ENCODE measurements at places on chromosomes 2 and 18. TPM values are rescaled to one million over a fixed set of nuclear protein-coding genes. Genes with fewer than 3 reads are reported as not detected.

OR6B2 gene
- total RNA-seq = not detected

HIBCH gene
- total RNA-seq = 20.0 TPM

PRKAG3 gene
- total RNA-seq = not detected

- H3K27ac ChIP-seq = no peak overlapping the region
- H3K36me3 ChIP-seq = no peaks in the 10 kb centered on the region
- no peaks in the 10 kb centered on the region for H3K4me1 ChIP-seq
- H3K4me3 ChIP-seq = no peak overlapping the region
- H3K27me3 ChIP-seq = no peaks in the 10 kb centered on the region
- DNase-seq = no peak
Observed at GRCh38 chr2:26542676-26543505, 65.0 kb upstream of the OTOF start.

- no peaks in the 10 kb centered on the region for H3K27me3 ChIP-seq
- no peak for DNase-seq
- H3K4me1 ChIP-seq = peaks cover 11% of the 10 kb centered on the region
Observed at GRCh38 chr2:70975237-70975636, 3.2 kb upstream of the ANKRD53 start.

DNA sequence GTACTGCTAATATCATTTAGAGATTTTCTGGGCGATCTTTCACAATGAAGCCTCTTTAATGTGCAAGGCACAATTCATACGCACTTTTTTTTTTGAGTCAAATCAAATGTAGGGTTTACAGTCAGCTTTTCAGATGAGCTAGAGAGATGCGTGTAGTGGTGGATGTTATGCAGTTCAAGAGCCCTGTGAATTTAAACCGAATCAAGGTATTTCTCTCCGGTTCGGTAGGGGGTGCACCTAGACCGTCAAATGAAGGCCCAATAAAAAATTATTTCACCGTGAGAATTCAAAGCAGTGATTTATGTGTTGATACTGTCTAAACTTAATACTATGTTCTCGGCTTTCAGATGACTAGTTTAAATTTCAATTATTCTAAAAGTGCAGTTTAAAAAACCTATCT, 1.1 kb downstream of the PTH2R start:
- H3K4me1 ChIP-seq = peaks cover 10% of the 10 kb centered on the region
- H3K27ac ChIP-seq = no peak overlapping the region
- H3K36me3 ChIP-seq = no peaks in the 10 kb centered on the region
- no peak for DNase-seq
- no peak overlapping the region for H3K4me3 ChIP-seq

Measured in Peyer's patch (tissue), 4 donors.